ENCODE measurements at places on chromosomes 16 and 17.
A peak's percentile ranks its signal among the peaks of the same experiment; 100 is the strongest.

DNA sequence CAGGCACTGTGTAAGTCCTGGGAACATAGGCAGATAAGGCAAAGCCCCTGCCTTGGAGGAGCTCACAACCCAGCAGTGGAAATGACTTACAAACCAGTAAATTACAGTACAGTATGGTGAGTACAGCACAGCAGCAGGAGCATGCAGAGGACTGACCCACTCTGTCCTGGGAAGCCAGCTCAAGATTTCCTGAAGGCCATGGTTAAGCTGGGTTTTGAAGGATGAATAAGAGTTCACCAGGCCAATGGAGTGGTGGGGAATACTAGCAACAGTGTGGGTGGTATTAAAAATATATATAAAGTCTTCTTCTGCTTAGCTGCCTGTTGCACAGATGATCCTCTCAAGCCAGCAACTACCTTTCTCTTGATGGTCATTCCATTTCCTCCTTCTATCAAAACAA is 3.0 kb upstream of the GAN start:
- no peak for DNase-seq

DNA sequence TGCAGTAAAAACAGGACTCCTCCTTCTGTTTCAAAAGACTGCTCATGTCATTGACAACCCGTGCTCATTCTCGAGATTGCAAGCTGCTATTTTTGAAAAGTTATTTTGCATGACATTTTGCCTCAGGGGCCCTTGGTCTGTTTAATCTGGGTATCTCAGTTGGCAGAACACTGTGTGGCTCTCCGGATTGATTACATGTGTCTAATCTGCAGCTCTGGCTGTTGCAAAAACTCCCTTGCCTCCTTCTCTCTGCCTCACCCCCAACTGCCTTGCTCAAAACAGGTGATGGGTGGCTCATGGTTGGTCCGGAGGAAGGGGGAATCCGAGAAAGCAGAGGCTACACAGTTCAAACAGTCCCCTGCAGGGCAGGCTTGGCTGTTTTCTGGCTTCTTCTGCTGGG is 25.3 kb downstream of the GINS3 start:
- DNase-seq = no peak

- DNase-seq = peak; percentile 50
Observed at GRCh38 chr17:10105513-10106001, 92.8 kb downstream of the GAS7 start.

GRCh38 chr17:42251115-42251514 is 25.1 kb downstream of the STAT5B start:
- no peak for DNase-seq

- DNase-seq = no peak
Observed at GRCh38 chr17:41103896-41104295, 1.3 kb upstream of the KRTAP4-9 start.

- DNase-seq = no peak
Observed at GRCh38 chr17:57859601-57860413, 10.0 kb upstream of the MRPS23 start.

GRCh38 chr17:82489117-82489516 is 30.4 kb upstream of the FOXK2 start:
- peak; percentile 68 for DNase-seq
